ENCODE measurements at places on chromosomes 5 and 9.

DNA sequence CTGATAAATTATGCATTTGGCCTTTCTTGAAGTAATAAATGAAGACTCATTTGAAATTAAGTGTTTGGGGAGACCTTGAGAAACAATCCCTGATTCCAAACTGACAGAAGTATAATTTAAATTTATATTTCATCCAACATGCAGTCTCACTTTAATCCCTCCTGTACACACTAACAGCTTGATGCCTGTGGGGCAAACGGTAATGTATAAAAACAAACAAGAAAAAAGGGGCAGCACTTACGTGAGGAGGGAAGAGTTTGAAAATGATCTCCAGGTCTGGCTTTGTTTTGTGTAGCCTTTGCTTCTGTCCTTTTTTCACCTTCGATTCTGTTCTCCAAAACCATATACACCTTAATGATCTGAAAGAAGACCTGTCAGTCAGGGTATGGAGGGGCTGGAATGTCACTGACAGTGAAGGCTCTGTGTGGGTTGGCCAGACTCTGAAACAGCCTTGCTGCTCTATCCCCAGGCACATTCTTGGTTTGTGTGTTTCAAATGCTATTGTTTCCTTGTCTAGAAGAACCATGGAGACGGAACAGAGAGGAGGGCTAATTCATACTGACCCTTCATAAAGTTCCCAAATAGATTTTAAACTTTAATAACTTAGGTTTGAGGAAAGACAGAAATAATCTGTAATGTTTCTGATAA, 338.2 kb upstream of the WWC1 start:
- no peak for DNase-seq

GRCh38 chr9:14221558-14221957, 92.4 kb downstream of the NFIB start:
- DNase-seq: no peak

DNA sequence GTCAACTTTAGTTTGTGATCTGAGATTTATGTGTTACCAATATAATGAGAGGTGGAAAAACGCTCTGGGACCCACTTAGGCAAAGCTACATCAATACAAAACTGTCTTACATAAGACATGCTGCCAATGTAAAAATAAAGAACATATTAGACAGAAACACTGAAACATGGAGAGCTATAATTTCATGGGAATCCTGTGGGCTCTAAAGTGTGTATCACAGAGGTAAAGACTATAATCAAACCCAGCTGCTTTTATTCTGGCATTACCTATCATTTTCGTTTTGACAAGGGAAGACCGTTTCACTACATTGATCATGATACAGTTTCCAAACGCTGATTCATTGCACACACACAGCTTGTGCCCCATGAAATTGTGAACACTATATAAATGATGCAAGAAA, 400.5 kb upstream of the TUSC1 start:
- DNase-seq: no peak

DNA sequence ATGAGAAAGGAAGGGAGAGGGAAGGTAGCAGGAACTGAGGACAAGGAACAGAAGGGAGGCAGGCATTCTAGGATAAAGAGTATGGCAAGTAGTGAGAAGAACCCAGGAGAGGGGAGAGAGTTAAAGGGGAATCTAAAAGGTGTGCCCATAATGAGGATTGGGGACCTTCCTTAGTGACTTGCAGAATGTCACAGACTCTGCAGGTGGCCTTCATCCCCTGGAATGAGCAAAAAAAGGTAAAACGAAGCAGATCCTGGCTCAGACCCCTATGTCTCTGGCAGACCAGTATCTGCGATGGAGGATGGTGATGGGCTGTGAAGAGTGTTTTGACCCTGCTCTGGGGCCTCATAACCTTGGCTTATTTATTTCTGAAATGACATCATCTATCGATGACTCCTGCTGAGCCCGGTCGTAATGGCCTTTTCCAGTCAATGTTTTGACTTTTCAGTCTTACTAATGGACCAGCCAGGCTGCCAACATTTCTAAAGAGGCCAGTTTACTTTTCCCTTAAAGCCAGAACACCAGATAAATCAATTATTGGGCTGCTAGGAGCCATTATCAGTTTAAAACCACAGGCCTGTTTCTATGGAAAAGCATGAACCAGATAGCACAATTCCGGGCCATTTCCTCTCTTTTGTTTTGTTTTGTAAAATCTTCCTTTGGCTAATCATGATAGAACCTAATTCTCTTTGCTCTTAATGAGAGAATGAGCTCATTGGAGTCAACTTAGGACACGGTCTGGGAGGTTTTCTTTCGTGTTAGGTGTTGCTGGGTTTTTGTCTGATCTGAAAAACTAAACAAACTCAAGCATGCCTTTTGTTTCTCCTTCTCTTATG, 3.1 kb downstream of the TMOD1 start:
- DNase-seq: no peak

GRCh38 chr5:143403334-143403592, 223 bp downstream of the NR3C1 start:
- DNase-seq: no peak

GRCh38 chr5:128234928-128235641, 151.5 kb downstream of the SLC12A2 start:
- DNase-seq: no peak

GRCh38 chr9:20783057-20784038, 99.3 kb downstream of the FOCAD start:
- no peak for DNase-seq

DNA sequence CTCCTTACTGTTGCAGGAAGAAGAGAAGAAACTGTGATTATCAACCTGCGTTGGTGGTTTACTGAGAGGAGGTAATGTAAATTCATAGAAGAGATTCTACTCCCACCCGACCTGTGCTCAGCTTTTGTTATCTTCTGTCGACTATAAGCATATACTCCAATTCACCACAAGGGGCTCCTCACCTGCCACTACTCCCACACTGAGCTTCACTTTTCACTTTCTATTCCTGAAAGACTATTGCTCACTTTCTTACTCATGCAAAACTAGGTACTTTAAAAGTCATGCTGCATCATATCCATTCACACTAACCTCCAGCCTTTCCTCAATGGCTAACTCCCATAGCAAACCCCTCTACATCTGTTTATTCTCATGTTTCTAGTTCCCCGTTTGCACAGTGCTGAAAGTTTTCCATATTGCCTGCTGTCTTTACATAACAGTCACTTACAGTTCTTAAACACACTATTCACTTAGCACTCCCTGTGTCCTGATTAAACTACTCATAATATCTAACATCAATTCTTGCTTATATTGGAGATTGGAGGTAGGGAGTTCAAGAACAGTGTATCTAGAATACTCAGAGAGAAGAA, 1062.6 kb downstream of the NR2F1-AS1 start:
- DNase-seq: no peak

GRCh38 chr5:134371834-134372340, 518 bp downstream of the UBE2B start:
- no peak for DNase-seq

DNA sequence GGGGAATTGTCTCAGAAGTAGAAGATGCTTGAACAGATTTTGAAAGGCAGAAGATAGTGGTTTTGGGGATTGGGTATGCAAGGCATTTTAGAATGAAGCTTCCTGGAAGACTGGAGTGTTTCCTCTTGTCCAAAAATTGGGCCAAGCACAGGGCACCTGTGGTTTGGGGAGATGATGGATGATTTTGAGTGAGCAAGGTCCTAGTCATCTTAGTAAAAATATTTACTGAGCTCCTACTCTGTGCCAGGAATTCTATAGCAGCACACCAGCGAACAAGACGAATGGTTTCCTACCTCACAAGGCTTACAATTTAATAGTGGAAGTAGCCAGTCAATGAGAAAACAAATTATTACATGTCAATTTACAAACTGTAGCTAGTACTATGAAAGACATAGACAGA, 484.4 kb upstream of the KIF2A start:
- DNase-seq: no peak

- no peak for DNase-seq
Measured at GRCh38 chr5:164233791-164234190, 728.4 kb downstream of the MAT2B start.

DNA sequence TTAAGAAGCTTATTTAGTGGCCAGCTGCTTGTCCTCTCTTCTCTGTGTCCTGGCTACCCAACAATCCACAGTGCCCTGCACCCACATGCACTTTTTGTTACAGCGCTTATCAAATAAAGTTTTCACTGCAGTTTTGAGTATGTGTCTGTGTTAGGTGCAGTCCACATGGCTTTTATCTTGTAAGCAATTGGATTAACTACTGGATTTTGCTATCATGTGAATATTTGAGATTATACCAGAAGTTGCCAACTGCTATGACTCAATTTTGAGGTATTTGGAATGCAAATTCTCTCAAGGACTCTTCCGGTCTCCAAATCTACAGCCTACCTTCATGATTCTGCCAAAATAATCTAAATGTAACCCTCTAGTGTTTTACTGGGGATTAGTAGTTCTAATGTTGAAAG, 690.2 kb downstream of the NR2F1-AS1 start:
- no peak for DNase-seq

DNA sequence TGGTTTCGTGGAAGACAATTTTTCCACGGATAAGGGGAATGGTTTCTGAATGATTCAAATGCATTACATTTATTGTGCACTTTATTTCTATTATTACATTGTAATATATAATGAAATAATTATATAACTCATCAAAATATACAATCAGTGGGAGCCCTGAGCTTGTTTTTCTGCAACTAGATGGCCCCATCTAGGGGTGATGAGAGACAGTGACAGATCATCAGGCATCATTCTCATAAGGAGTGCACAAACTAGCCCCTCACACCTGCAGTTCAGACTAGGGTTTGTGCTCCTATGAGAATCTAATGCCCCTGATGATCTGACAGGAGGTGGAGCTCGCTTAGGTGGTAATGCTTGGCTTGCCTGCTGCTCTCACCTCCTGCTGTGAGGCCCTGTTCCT, 6.4 kb downstream of the ISCA1 start:
- no peak for DNase-seq

DNA sequence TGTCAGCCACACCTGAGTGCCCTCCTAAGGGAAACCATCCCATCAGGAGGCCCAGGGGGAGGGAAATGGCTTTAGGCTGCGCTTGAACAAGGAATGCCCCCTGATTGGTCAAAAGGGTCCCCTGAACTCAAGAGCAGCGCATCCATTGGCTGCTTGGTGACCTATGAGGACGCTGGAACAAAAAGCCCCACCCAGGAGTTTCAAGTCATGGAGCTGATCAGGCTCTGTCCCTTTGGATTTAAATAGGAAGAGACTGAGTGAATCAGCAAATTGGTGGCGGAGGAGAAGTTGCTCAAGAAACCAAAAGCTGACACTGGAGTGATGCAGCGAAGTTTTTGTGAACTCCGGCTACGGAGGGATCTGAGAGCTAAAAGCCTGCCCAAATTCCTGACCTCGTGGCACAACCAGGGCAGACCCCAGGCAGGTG, 66.7 kb downstream of the SMIM23 start:
- DNase-seq: no peak

DNA sequence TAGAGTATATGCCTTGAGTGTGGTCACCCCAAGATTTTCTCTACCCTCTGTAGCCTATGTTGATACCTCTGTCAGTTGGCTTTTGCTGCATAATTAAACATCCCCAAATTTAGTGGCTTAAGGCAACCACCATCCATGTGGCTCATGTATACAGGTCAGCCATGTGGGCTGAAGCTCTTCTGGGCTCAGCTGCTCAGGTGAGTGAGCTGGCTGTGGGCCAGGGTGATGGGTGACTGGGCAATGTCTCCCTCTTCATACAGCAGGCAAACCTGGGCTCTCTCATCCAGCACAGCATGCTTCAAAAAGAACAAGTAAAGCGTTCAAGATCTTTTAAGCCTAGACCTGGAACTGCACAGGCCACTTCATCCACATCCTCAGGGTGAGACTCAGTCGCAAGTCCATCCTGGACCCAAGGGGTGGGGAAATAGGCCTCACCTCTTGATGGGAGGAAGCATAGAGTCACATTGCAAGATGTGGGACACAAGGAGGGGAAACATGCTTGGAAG, 188.2 kb upstream of the TAS2R1 start:
- DNase-seq: no peak

DNA sequence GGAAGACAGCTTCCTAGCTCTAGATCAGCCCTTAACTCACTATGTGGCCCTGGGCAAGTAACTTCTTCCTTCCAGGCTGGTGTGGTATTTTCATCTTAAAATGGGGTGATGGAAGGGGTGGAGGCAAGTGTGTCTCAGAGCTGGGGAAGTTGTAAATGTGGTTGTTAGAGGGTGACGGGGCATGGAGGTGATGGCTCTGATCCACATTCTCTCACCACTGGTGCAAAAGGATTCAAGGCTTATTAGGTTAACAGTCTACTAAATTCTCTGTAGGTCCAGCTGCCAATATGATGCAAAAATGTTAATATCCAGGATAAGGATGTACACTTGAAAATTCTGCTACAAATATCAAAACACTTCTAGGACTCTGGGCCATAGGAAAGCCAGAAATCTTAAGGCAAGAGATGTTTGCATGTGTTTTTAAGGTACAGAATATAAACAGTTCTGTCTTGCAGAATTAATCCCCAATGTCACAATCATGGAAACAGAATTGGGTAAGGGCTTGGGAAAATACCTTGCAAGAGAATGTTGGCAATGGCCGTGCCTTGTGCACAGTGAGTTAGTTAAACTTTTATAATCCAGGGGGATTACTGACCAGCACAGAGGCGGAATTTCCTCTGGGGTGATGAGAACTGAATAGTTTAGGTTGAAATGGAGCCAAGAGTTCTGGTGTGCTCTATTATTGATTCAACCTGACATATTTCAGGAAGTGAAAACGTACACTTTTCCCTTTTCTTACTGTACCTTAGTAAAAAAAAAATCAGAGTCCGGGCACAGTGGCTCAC, 19.8 kb downstream of the TNFSF15 start:
- DNase-seq: no peak

DNA sequence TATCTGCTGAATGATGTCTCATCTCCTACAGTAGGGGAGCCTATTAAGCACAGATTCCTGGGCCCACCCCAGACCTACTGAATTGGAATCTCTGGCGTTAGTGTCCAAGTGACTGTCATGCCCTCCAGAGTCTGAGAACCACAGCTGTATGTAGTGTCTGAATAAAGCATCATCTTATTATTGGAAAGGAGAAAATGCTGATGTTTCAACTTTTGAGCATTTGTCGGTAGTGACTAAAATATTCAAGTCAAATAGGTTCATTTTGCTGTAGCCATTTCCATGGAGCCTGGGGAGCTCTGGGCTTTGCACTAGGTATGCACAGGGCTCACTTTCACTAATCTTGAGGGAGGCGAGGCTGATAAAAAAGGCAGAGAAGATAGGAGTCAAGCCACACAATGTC, 4.8 kb upstream of the PPARGC1B start:
- DNase-seq: no peak

GRCh38 chr5:78602400-78602799, 46.2 kb downstream of the LHFPL2 start:
- DNase-seq: no peak

- DNase-seq: no peak
Measured at GRCh38 chr5:126483156-126483555, 59.9 kb downstream of the GRAMD2B start.

DNA sequence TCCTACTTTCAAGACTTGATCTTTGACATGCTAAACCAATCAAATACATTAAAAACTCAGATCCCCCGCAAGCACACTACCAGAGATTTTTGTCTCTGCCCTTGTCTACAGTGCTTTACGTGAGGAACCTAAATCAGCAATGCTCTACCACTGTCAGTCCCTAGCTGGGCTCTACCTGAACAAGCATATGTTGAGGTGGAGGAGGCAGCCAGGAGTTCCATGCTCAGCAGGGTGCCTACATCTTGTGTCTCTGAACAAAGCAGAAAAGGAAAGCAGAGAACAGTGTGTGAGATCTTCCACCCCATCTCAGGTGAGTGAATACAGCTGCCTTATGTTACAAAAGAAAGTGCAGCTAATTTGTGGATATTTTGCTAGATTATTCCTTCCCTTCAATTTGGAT, 255.0 kb downstream of the NDUFS4 start:
- no peak for DNase-seq
